A673 (cell line): ENCODE measurements at places on chromosomes 13 and 19. TPM values are rescaled to one million over a fixed set of nuclear protein-coding genes. Genes with fewer than 3 reads are reported as not detected.

HSPB6 gene
- total RNA-seq: 0.50 TPM in 1 of 2 replicates, not detected in the other

SPACA4 gene
- not detected in 2 replicates for total RNA-seq

- DNase-seq: no peak
- no peaks in the 10 kb centered on the region for H3K36me3 ChIP-seq
- H3K4me1 ChIP-seq: no peaks in the 10 kb centered on the region
These were observed 245.2 kb downstream of the TBC1D4 start for GRCh38 chr13:75236774-75237173.

GRCh38 chr13:45120967-45121831, 889 bp downstream of the GTF2F2 start:
- H3K36me3 ChIP-seq: no peaks in the 10 kb centered on the region
- H3K27me3 ChIP-seq: no peaks in the 10 kb centered on the region
